ENCODE measurements at places on chromosomes 6 and 20.

DNA sequence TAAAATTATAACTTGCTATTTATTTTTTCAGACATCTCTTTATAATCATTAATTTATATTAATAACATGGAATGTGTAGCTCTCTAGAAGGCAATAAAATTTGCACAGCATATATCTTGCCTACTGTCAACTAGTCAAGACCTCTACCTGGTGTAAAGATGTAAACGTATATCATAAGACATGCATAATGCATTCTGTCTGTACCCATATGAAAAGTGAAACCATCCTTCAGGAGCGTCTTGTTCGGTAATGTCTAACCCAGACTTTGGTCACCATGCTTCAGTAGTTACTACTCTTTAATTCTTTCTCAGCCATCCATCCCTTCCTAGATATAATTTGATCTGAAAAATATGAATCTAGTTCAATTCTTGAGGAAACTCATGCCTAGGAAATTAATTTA, 21.0 kb downstream of the CEP43 start:
- no peak for DNase-seq

DNA sequence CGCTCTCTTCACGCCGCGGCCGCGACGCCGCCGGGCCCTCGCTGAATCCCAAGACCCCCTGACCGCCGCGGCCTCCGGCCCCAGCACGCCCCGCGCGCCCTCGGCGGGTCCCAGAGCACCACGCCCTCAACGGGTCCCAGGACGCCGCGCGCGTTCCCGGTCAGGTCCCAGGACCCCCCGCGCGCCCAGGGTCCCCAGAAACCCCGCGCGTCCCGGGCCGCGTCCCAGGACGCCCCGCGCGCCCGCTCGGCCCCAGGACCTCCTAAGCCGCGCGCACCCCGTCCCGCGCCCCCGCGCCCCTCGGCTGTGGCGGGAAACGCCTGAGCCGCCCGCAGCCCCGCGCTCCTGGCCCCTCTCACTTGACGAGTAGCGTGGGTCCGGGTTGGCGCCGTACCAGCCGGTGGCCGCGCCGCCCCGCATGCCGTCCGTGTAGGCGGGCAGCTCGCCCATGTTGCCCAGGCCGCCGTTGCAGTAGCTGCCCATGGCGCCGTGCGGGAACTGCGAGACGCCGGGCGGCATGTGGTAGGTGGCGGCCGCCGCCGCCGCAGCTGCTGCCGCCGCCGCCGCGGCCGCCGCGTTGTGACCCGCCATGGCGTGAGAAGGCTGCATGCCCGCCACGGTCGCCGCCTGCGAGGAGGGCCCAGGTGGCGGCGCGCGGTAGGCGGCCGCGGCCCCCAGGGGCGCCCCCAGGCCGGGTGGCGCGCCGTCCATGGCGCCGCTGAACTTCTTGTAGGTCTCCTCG, 556 bp downstream of the NKX2-4 start:
- no peak for DNase-seq

DNA sequence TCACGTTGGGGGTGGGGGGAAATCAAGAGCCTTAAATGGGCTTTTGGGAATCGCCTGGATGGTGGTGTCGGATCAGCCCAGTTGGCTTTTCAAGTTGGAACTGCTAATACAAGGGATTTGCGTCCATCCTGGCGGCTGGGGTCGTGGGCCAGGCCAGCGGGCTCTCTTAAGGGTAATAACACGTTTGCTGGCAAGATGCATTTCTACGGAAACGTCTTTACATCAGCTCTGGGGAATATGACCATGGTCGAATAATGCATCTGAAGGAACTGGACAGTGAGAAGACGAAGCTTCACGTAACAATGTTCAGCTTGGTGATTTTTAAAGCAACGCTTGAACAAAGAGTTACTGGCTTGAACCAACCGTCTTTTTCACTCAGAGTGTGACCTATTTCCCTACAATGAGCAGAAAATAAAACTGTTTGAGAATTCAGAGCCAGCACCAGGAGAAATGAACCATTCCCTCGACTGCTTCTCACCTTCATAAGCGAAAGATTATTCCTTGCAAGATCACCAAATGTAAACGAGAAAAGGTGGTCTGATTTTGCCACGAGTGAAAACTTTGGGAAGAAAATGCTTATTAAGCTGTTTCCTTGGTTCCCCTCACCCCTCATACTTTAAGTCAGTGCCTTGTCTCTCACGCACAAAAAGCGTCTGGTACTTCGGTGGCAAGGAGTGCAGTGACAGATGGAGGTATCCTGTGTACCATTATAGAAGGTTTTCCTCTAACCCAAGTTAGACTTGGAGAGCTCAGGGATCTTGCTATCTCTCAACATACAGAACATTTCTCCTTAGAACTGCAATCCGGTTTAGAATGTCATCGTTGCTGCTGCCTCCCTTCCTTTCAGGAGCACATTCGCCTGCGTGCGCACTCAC, 1.4 kb upstream of the MARCKS start:
- peak; percentile 59 for DNase-seq

DNA sequence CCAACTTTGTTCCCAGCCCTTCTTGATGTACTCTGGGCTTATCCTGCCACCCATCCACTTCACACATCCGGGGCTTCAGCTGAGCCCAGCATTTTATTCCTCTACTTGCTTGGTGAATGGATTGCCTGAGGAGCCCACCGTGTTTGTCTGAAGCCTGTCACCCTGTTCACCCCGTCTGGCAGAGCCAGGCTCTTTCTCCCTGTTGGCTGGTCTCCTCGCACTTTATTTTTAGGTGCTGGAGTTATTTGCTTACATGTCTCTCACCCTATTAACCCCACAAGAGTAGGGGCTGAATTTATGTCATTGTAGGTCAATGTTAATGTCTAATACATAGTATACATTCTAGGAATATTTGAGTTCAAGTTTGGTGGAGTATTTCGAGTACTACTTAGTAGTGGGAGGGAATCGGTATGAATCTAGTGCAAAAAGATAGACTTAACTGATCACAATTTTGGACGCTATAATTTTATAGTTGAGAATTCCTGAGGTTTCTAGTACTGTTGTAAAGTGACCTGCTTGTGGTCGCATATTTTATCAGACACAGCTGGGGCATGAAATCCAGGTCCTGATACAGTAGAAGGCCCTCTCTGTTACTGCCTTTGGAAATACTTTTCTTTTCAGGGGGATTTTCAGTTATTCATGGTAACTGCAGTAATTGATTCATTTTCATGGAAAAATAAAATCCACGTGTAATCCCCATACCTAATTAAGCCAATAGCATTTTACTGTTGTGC, 10.8 kb downstream of the JARID2 start:
- peak; percentile 42 for DNase-seq

DNA sequence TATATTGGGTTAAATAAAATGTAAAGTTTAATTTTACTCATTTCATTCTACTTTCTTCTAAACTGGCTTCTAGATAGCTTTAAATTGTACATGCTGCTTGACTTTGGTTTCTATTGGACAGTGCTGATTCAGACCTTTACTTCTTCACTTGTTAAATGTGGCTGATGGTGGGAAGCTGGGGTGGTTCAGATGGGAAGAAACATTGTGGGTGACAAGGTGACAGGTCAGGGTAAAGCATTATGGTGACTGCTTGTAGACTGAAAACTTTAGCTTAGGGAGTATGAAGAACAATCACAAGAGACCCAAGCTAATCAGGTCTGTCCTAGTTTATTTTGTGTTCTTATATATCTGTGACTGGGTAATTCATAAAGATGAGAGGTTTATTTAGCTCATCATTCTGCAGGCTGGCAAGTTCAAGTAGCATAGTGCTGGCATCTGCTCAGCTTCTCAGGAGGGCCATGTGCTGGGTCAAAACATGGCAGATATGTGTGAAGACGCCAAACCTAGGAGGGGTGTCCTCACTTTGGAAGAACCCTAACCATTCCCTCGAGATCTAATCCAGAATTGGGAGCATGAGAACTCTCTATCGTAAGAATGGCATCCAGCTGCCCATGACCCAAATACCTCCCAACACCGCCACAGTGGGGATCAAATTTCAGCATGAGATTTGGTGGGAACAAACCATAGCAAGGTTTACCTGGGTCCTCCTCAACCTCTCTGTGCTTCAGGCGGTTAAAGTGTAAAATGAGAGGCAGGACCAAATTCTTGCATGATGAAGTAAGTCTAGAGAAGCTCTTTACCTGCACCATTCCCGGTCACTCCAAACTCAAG, 102.8 kb downstream of the FYN start:
- DNase-seq, result no peak

GRCh38 chr6:44339763-44340625, 2.5 kb upstream of the SPATS1 start:
- peak; percentile 5 for DNase-seq

GRCh38 chr6:135257631-135258405, 76.7 kb downstream of the MYB start:
- DNase-seq, result no peak

DNA sequence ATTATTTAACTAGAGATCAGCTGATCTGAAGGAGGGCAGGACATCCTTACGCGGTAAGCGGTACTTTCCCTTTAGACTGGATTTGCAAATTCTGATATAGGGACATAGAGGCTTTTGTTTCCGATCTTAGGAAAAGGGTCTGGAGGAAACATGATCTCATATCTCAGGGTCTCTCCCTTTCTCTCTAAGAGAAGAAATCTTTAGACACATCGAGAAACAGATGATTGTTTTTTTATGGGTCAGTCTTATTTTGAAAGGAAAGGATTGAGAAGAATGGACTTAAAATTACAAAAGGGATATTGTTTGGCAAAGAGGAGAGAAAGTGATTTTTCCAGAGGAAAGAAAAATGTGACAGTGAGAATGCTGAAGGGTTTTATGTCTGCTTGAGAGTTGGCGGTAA, 83.9 kb upstream of the OGFRL1 start:
- DNase-seq, result peak; percentile 5

DNA sequence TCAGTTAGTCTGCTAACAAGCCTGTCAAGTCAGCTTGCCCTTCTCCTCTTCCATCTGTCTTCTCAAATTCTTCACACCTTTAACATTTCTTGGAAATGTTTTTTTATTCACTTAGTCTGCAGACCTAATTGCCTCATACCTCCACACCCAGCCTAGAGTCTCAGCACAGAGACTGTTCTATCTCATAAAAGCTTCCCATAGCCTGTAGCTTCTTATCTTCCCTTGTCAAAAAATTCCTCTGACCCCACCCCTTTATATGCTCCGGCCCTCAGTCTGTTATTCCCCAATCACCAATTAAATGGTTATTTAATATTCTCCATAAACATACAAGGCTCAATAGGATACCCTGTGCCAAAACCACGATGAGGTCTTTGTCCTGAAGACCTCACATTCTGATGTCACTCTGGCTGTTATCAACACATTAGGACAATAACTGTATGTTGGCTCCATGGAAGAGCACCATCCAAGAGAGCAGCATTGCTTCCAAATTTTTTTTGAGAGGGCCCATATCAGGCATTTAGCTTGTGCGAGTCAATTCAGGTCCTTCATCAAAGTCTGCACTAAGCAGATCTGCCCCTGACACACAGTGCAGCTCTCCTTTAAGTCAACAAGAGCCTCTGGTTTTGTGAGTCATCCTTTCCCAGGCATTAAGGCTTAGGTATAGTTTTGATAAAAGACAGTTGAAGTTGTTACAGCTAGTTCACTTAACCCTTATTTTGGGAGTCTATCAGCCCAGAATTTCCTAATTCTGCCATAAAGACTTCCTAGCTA, 83.2 kb upstream of the TBX18 start:
- DNase-seq, result no peak

- DNase-seq, result no peak
These were observed 142.4 kb upstream of the INSM1 start for GRCh38 chr20:20225325-20226043.

DNA sequence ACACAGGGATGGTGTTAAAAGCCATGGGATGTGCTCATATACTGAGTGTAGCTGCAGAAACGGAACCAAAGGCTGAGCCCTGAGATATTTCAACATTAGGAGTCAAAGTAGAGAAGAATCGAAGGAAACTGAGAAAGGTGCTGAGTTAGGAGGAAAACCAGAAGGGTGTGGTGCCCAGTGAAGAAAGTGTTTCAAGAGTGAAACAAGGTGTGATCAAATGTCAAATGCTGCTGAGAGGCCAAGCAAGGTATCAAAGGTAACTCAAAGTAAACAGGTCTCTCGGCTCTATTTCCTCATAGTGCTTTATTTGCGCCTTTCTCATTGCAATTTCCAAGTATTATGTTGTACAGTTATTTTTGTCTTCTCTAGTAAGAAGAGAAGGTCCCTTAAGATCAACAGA, 94.1 kb downstream of the PRDM1 start:
- no peak for DNase-seq

DNA sequence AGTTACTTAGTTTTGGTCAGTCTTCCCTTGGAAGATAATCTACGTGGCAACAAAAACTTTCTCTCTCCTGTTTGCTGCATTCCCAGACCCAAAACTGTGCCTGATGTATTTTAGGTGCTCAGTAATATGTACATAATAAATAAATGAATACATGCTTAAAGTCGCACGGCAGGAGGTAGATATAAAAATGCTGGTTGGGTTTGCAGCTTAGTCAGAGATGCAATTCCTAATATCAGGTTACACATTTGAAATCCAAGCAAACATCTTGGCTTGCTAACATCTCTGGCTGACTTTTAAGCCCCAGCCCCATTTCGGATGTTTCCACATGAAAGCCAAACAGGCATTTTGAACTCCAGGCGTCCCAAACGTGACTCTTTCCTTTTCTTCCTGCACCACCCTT, 91.0 kb downstream of the KCNQ5 start:
- DNase-seq, result no peak

DNA sequence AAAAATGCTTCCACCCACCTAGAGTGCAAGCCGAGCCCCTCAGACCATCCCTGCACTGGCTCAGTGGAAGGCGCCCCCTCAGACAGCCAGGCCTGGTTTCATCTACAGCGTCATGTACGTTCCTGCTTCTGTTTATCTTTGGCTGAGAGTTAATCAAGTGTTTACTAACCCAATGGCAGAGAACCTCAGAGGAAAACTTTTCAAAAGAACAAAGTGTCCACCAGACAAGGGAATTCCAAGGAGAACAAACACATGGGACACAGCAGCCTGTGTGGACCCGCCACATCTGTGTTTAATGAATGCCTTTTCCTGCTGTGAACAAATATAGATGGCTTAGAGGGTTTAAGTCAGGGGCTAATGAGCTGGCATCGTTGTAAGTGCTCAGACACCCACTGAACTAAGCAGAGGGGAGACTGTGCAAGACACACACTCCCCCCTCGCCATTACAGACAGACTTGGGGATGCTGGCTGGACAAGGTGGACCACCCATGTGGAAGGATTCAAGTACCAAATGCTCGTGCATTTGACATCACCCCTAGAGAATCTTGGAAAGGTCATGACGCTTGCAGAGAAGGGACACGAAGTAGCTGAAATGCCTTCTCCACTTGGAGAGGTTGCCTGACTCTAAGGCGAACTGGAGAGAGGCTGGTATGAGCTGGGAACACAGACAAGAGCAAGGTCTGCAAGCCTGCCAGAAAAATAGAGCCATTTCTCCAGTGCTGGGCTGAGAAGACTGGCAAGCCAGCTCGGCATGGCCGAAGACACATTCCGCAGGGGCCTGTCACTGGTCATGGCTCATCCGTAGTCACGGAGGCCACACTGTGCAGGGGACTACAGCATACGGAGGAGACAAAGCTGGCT, 53.5 kb upstream of the NXT1 start:
- DNase-seq, result peak; percentile 50

GRCh38 chr20:54026295-54027064, 43.9 kb downstream of the BCAS1 start:
- no peak for DNase-seq

- no peak for DNase-seq
These were observed 36.9 kb downstream of the CEBPB start for GRCh38 chr20:50227506-50227905.

GRCh38 chr6:54060286-54060685, 51.0 kb upstream of the MLIP start:
- DNase-seq, result peak; percentile 59
